ENCODE measurements at places on chromosomes 3 and 15.

GRCh38 chr15:99657996-99658395, 75.2 kb downstream of the LYSMD4 start:
- DNase-seq, result no peak

- peak; percentile 28 for DNase-seq
Observed at GRCh38 chr3:130850843-130851242, 43.0 kb upstream of the ATP2C1 start.

- DNase-seq, result no peak
Observed at GRCh38 chr15:50318697-50319096, 36.3 kb downstream of the GABPB1 start.

DNA sequence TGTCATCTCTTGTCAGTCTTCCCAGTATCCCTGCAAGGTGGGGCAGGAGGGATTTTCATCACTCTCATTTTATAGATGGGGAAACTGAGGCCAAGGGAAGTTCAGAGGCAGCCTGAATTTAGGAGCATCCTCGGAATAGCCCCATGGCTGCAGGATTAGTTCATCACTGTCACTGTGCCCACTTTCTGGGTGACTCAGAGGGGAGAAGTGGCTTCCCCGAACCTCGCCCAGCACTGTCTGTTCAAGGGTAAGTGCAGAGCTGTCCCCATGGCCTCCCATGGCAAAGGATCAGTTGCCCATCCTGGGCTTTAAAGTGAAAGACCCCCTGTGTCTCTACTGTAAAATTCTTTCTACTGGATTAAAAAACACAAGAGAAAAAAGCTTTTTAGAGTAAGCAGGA, 60.0 kb upstream of the SEC13 start:
- DNase-seq, result peak; percentile 23

DNA sequence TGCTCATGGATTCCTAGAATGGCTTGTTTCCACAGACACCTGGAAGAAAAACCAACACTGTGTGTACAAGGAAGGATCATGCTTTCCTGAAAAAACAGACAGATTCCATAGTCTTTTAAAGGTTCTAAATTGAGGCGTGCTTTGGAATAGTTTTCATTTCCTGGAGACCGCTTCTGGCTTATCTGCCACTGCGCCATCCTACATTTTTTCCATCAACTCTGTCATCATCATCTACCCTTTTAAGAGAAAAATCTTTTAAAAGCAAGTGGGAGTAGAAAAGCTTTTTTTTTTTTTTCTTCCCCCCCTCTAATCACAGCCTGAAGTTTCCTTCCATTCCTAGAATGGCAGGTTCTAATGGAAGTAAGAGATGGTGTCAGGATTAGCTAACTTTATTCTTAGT, 379.4 kb upstream of the C2CD4B start:
- DNase-seq, result no peak

DNA sequence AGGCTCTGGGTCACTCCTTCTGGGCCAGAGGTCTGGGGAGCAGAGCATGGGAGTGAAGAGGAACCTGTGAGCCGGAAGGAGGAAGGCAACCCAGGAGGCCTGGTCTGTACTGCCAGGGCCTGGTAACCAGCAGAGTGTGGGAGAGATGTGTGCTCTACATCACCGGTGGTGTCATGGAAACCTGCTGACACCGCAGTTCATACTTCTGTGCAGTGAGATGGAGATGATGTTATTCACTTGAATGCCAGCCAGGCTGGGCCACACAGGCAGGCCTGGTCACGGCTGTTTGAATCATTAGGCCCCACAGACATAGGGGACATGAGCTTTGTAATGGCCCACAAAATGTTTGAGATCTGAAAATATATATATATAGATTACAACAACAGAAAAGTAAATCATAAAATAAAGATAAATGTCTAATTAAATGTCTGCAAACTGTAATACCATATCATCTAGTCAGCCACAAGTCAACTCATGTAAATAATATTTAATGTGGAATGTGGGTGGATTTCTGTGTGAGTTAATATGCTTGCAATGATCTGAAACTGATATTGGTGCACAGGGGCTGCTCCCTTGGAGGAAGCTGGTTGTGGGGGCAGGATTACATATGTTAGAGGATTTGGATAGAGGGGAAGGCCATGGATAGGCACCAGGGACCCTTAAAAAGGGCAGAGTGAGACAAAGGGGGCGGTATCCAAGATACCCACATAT, 108.5 kb upstream of the PFN2 start:
- peak; percentile 95 for DNase-seq

- no peak for DNase-seq
Observed at GRCh38 chr15:100720406-100720967, 118.1 kb downstream of the ASB7 start.

DNA sequence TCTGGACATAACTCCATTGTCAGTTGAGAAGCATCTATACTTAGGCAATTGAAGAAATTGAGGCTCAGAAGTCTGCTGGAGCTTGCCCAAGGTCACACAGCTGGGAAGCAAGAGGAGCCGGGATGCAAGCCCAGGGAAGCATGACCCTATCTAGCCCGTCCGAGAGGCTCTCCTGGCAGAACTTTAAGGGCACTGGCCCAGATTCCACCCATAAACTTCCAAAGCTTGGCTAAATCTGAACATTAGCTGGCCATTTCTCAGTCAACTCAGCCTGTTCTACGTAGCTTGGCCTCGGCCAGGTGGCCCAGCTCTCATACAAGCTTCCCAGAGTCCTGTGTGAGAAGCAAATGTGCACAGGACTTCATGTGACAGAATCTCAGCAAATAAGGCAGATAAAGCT, 75.8 kb downstream of the LRIG1 start:
- no peak for DNase-seq

DNA sequence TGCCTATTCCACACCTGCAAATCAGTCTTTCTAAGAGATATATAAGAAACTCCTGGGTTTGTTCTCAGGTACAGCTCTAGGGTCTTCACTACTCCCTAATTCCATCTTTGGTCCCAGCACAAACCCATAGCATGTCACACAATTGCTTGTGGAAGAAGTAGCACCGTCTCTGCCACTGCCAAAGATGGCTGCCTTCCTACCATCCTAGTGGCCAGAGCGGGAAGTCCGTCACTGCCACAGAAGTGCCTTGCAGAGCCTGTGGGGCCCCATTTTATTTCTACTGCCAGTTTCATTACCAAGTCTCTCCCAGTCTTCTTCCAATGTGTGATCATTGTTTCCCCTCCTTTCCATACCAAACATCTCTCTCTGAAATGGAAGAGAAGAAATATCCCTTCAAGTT, 107.6 kb downstream of the CD47 start:
- DNase-seq, result no peak

- peak; percentile 69 for DNase-seq
Observed at GRCh38 chr3:112101916-112102315, 15.7 kb downstream of the C3orf52 start.

GRCh38 chr3:142944342-142944741, 19.1 kb downstream of the PAQR9 start:
- no peak for DNase-seq

- DNase-seq, result peak; percentile 40
Observed at GRCh38 chr3:127124120-127124519, 68.8 kb upstream of the PRR23E start.

- no peak for DNase-seq
Observed at GRCh38 chr3:66495668-66496045, 5.2 kb downstream of the LRIG1 start.

GRCh38 chr15:88046576-88047129, 209.9 kb downstream of the NTRK3 start:
- DNase-seq, result no peak

DNA sequence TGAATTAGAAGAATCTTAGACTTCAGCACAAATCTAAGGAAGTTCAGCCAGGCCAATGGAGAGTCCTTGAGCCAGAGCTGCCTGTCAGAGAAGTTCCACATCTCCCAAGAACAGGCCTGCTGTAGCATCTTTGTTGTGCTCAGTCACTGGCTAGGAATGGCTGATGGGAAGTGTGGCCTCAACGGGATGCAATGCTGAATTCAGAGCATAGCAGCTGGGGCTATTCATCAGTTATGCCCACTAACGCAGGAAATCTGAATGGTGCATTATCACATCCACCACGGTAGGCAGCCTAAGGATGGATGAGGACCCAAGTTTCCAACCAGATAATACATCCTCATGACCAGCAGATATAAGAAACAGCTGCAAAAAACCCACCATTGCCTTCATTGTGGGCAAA, 3.2 kb upstream of the EIF1B start:
- DNase-seq, result no peak
